CD8-positive, alpha-beta memory T cell (primary cell): ENCODE measurements at places on chromosomes 5 and 9. TPM values are rescaled to one million over a fixed set of nuclear protein-coding genes. Genes with fewer than 3 reads are reported as not detected.

The IL13 gene
- total RNA-seq = 65.3 TPM

DNA sequence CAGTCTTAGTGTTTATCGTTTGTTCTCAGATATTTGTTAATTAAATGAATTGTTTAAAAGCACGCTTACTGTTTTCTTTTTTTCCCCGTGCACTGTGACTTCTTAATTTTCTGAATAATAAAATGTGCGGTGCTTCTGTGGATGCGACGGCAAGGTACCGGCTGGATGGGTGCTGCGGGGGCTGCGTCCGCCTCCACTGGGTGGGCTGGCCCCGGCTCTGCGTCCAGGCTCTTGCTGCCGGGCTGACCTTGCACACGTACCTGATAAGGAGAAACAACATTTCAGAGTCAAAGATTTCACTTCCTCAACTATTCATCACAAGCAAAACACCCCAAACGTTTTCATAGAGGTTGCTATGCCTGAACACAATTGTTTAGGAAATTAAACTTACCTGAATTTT lies 404.0 kb upstream of the IRX1 start:
- H3K4me3 ChIP-seq = no peak overlapping the region
- no peaks in the 10 kb centered on the region for H3K4me1 ChIP-seq
- DNase-seq = no peak
- no peak overlapping the region for H3K27ac ChIP-seq

DNA sequence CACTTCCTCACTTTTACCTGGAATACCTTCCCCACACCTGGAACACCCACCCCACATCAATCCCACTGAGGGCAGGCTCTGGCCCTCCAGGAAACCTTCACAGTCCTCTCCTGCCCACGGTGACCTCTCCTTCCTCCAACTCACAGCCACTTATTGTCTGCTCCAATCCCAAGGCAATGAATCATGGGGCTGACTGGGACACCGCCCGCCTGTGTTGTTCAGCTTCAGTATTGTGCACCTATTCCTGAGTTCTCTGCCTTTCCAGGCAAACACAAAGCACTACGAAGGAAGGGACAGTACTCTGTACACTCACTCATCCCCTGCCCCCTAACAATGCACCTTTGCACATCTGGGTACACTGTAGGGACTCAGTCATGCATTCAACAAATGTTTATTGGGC lies 7.3 kb downstream of the PCDH1 start:
- H3K36me3 ChIP-seq = no peaks in the 10 kb centered on the region
- DNase-seq = no peak
- H3K27ac ChIP-seq = no peak overlapping the region
- H3K4me1 ChIP-seq = no peaks in the 10 kb centered on the region
- no peak overlapping the region for H3K4me3 ChIP-seq

The IFNA13 gene
- not detected for total RNA-seq

- no peaks in the 10 kb centered on the region for H3K36me3 ChIP-seq
- no peak overlapping the region for H3K4me3 ChIP-seq
- no peak for DNase-seq
- H3K4me1 ChIP-seq = no peaks in the 10 kb centered on the region
Measured at GRCh38 chr5:106094204-106094607, 1576.5 kb downstream of the EFNA5 start.

The CDK7 gene
- total RNA-seq = 40.8 TPM

The SH3TC2 gene
- not detected for total RNA-seq

The FBP1 gene
- total RNA-seq = 0.53 TPM

The TAF11L10 gene
- total RNA-seq = not detected

The ZDHHC11B gene
- total RNA-seq = 0.40 TPM

The FOXD4 gene
- total RNA-seq = 0.22 TPM

DNA sequence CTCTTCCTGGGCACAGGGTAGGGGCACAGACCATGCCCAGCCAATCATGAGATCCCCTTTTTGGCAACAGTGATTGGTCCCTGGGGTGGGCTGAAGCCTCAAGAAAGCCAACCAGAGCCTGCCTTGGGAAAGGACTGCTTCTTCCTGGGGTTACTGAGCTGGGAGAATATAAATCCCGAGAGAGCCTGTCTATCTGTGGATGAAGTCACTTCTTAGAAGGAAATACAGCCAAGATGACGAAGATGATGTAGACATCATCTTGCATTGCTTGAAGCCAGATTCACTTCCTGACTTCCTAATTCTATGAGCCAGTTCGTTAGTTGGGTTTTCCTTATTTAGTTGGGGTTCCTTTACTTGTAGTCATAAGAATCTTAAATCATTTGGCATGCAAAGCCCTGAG lies 50.1 kb upstream of the PWWP2A start:
- H3K27ac ChIP-seq = no peak overlapping the region
- DNase-seq = no peak
- H3K36me3 ChIP-seq = no peaks in the 10 kb centered on the region
- no peaks in the 10 kb centered on the region for H3K4me1 ChIP-seq

The ENC1 gene
- total RNA-seq = 0.93 TPM

- no peaks in the 10 kb centered on the region for H3K27me3 ChIP-seq
- H3K4me3 ChIP-seq = no peak overlapping the region
- H3K36me3 ChIP-seq = no peaks in the 10 kb centered on the region
- DNase-seq = no peak
- H3K4me1 ChIP-seq = no peaks in the 10 kb centered on the region
Measured at GRCh38 chr9:113625486-113625885, 162.0 kb downstream of the RGS3 start.

The SOX30 gene
- 0.11 TPM for total RNA-seq

DNA sequence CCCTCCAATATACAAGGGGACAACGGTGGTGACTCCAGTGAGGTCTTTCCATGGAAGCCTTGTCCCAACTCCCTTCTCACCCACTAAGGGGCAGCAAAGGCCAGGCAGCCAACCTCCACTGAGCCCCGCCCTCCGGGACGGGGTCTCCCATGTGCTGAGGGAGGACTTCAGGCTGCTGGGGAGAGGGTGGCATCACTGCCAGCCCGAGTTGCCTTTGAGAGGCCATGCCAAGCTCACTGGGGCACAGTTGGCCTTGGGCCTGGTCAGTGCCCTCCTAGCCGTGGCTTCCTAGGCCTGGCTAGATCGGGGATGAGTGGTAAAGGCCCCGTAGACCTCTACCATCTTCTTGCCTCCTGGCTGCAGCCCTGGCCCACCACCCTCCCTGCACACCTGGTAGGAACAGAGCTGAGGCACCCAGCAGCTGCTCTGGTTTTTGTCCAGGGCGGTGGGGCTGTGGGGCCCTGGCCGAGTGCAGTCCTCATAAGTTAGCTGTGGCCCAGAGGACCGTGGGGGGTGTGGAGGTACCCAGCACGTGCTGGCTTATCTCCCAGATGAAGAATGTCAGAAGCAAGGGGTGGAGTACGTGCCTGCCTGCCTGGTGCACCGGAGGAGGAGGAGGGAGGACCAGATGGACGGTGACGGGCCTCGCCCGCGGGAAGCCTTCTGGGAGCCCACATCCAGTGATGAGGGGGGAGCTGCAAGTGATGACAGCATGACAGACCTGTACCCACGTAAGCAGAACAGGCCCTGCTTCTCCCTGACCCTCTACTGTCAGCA lies 3.2 kb downstream of the SURF2 start:
- no peak for DNase-seq
- H3K27me3 ChIP-seq = no peaks in the 10 kb centered on the region
- no peak overlapping the region for H3K27ac ChIP-seq
- H3K4me3 ChIP-seq = no peak overlapping the region
- peaks cover 32% of the 10 kb centered on the region for H3K4me1 ChIP-seq
